DMS53 (cell line): ENCODE measurements at places on chromosomes 7 and 10.
A peak's percentile ranks its signal among the peaks of the same experiment; 100 is the strongest.

DNA sequence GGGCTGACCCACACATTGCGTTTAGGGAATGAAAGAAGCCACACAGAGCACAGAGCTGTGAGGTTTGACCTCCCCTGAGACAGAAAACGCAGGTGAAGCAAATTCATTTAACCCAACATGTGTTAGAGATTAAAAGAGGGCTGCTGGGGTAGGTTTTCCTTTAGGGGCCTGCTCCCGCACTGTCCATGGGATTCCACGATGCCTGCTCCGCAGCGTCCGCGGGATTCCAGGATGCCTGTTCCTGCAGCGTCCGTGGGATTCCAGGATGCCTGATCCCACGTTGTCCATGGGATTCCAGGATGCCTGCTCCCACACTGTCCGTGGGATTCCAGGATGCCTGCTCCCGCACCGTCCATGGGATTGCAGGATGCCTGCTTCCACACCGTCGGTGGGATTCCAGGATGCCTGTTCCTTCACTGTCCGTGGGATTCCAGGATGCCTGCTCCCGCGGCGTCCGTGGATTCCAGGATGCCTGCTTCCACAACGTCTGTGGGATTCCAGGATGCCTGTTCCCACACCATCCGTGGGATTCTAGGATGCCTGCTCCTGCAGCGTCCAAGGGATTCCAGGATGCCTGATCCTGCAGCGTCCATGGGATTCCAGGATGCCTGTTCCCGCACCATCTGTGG lies 78.7 kb downstream of the VIPR2 start:
- DNase-seq = no peak

DNA sequence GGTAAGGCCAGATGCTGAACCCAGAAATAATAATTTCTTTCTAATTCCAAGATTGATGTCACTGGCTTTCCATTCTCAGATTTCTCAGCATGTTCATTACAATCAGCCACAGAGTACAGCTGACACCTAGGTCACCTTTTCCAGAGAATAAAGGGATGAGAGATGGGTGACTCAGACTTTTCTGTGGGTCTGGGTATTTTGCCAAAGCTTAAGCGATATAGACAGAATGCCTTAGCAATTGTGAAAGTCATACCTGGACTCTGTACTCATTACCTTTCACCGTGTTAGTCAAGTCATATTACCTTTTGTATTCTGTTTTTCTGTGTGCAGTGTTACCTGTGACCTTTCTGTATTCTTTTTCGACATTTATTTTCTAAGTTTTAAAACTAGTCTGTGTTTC lies 10.6 kb upstream of the PRTFDC1 start:
- peak; percentile 76 for DNase-seq

DNA sequence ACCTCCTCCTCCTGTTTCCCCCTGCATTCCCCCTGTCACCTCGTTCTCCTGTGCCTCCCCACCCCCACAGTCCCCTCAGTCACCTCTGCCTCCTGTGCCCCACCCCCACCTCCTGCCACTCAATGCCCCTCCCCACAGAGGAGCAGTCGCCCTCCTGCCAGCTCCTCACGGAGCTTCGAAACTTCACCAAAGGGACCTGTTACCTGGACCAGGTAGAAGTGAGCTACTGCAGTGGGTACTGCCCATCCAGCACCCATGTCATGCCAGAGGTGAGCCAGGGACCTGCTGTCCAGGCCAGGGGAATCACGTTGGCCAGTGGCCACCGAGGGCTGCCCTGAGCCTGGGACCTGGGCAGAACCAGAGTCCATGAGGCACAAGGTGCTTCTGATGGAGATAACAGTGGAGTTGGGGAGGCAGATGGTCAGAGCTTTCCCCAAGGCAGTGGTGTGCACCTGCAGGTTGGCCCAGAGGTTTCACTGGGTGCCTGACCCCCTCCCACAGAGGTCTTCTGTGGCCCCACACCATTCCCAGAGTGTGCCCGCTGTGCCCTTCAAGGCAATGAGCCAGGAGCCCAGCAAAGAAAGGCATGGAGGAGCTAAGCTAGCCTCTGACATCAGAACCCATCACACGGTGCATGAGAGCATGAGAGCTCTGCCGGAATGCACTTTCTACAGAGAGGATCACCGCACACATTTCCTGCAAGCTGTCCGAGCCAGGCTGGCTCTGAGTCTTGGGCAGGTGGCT lies 7.0 kb upstream of the ZNF862 start:
- peak; percentile 47 for DNase-seq

- DNase-seq = no peak
These were observed 161.7 kb downstream of the SVIL start for GRCh38 chr10:29473087-29473356.

DNA sequence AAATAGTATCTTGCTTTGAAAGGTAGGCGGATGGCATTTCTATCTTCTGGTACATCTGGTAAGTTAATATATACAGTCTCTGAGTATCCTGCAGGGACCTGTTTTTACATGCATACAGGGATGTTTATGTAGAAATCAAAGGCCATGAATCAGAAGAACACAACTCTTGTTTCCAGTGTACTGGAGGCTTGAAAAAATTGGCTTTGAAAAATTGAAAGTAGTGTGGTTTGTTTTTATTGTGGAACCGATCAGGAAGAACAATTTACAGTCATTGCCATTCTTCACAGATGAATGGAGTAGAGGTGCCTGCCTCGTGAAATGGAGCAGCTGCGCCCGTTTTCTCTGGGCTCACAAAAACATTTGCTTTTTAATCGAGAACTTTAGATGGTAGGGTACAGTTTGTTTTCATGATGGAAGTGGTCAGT lies 54.0 kb upstream of the RPA3 start:
- peak; percentile 67 for DNase-seq

- DNase-seq = no peak
These were observed 42.4 kb upstream of the SEPTIN7 start for GRCh38 chr7:35758421-35758820.

- peak; percentile 28 for DNase-seq
These were observed 379.7 kb upstream of the ZMIZ1 start for GRCh38 chr10:78688901-78689583.

- DNase-seq = no peak
These were observed 17.0 kb upstream of the UTF1 start for GRCh38 chr10:133212853-133213494.
